Muscle of leg (tissue), 16 donors: ENCODE measurements at places on chromosomes 16 and 17. TPM values are rescaled to one million over a fixed set of nuclear protein-coding genes. Genes with fewer than 3 reads are reported as not detected.

IGFALS gene
- polyA plus RNA-seq, result 0.28 TPM

YBX2 gene
- 2.6 TPM for polyA plus RNA-seq

CACNG3 gene
- polyA plus RNA-seq, result not detected

GRCh38 chr16:57635266-57636097 is 7.1 kb downstream of the ADGRG1 start:
- no peak overlapping the region for H3K4me3 ChIP-seq
- H3K27me3 ChIP-seq, result peaks cover 3% of the 10 kb centered on the region
- peaks cover 60% of the 10 kb centered on the region for H3K4me1 ChIP-seq
- H3K36me3 ChIP-seq, result no peaks in the 10 kb centered on the region
- peak overlapping the region; percentile 7 for H3K27ac ChIP-seq
- DNase-seq, result no peak
